Stimulated activated CD8-positive, alpha-beta memory T cell treated with anti-CD3 and anti-CD28 coated beads, Interleukin-4, amount 100 ng/mL, for 24 hours (primary cell): ENCODE measurements at places on chromosomes 2 and 18.

DNA sequence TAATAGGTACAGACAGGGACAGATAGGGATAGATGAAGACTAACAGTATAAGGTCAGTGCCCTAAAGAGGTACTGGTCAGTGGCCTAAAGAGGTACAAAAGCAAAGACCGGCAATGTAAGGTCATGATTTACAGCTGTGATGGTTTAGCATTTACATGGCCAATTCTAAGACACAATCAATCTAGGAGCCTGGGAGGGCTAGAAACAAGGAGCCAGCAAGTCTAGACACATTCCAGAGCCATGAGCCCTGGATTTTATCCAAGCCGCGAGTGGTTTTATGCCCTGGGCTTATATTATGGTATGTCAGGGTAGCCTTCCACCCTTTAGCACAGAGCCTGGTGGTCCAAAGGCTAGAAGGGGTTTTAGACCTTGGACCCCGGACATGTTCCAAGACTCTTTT, 124.2 kb downstream of the CBLN2 start:
- DNase-seq = no peak

- DNase-seq = no peak
Observed at GRCh38 chr2:110958346-110959119, 162.2 kb upstream of the BCL2L11 start.

DNA sequence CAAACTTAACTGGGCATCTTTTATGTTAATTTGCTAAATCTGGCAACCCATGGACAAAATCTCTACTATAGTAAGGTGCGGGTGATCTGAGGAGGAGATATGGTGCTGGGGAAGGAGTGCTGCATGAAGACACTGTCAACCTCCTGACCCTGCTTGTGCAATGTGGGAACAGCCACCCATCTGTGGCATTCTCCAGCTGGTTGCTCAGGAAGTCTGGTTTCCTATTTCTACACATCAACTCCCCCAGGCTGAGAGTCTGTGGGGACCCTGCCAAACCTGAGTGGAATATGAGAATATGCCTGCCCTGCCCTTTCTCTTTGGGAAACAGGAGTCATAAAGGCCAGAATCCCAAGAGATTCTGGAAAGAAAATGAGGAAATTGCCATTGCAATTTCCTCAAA, 60.1 kb upstream of the PAX3 start:
- DNase-seq = no peak

DNA sequence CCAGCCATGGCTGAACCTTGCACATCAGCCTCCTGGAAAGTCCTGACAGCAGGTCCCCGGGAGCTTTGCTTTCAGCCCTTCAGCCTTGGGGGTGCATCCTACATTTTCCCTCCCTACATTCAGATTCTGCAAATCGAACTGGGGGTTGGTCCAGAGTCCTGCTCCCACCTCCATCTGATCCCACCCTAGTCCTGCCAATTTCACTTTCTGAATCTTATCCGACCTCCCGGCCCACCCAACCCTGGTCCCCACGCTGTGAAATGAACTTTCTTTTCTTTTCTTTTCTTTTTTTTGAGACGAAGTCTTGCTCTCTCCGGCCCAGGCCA, 47.8 kb upstream of the ODC1 start:
- DNase-seq = no peak

GRCh38 chr2:23452372-23452771, 67.4 kb downstream of the KLHL29 start:
- DNase-seq = no peak

- DNase-seq = no peak
Observed at GRCh38 chr2:47676261-47676926, 106.6 kb upstream of the MSH6 start.

- no peak for DNase-seq
Observed at GRCh38 chr2:120622886-120623753, 112.5 kb upstream of the GLI2 start.

DNA sequence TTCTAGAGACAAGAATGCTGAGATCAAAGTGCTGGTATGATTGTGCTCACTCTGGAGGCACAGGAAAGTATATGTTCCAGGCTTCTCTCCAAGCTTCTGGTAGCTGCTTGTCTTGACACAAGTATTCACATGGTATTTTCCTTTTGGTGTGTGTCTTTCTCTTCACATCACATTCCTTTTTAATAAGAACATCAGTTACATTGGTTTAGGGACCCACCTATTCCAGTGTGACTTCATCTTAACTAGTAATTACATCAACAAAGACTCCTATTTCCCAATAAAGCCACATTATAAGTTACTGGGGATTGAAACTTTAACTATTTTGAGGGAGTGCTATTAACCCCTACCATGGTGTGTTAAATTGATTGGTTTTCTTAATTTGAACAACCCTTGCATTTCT, 119.1 kb downstream of the FSIP2 start:
- no peak for DNase-seq

DNA sequence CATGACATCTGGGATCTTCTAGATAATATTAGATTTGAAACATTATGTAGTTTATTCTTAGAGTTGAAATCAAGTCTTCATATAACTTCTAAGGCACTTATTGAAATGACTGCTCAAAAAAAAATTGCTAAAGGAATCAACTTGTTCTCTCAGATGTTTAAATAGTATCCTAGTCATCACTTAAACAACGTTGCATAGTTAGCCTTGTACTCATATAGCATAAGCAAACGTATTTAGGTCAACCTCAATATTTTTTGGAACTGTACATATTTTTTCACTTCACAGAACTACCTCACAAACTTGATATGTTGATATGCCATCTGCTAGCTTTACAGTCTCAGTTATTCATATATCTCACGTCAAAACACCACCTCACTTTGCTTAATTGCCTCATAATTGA, 47.1 kb upstream of the CREB1 start:
- no peak for DNase-seq

DNA sequence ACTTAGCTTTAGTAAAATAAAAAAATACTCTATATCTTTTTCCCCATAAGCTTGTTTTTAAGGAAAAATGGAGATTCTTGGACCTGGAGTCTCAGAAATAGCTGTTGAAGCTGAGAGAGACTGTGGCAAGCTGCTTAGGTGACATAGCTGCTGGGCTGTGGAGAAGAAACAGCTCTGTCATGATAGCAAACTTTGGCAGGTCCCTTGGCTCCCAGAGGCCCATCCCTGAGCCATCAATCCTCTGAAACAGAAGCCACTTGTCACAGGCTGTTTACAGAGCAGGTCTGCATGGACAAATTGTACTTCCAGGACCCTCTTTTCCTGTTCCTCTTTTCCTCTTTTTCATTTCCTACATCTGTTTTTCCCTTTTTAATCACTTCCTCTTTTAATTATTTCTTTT, 1370.1 kb upstream of the CRIM1 start:
- DNase-seq = no peak

DNA sequence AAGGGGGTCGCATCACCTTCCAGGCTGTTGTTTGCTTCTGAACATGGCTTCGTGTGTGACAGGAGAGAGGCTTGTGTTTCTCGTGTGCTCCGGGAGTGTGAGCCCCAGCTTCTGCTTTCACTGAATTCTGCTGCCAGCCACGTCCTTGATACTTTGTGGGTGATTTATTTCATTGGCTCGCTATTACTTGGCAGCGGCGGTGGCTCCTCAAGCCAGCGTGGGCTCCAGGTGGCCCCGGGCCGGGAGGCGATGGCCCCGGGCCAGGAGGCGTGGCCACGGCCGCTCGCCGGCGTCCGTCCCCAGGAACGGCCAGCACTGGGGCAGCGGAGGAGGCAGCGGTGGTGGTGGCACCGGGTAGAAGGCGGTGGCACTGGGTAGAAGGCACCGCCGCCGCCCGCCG, 63.1 kb downstream of the NAPG start:
- DNase-seq = no peak

GRCh38 chr2:16604236-16604635, 61.4 kb downstream of the CYRIA start:
- no peak for DNase-seq

DNA sequence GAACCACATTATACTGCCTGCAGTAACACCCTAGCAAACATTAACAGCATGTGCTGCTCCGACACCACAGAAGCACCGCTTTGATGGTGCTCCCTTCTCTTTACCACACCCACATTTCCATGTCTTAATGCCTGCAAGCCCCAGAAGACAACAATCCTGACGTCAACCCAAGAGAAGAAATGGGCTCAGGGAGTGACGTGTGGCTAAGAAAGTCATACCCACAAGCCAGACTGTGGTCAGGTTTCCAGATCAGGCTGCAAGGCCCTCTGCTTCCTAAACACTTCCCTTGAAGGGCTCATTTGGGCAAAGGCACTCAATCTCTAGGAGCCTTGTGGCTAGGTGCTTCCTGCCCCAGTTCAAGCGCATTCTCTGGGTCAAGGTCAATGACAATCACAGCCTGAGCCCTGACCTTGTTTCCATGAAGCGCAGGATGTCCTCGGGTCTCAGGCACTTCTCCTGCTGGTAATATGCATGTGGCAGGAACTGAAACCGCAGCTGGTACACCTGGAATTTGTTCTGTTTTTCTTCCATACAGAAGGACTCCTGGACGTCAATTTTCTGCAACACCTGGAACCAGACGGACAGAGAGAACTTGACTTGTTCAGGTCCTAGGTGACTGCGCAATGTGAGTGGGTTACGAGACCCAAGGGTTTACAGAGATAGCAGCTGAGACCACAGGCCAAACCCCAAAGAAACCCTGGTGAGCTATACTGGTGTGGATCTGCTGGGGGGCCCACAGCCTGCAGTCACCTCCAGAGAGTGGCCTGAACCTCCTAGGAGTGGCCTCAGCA, 67.2 kb downstream of the POLR1A start:
- DNase-seq = peak; percentile 49

DNA sequence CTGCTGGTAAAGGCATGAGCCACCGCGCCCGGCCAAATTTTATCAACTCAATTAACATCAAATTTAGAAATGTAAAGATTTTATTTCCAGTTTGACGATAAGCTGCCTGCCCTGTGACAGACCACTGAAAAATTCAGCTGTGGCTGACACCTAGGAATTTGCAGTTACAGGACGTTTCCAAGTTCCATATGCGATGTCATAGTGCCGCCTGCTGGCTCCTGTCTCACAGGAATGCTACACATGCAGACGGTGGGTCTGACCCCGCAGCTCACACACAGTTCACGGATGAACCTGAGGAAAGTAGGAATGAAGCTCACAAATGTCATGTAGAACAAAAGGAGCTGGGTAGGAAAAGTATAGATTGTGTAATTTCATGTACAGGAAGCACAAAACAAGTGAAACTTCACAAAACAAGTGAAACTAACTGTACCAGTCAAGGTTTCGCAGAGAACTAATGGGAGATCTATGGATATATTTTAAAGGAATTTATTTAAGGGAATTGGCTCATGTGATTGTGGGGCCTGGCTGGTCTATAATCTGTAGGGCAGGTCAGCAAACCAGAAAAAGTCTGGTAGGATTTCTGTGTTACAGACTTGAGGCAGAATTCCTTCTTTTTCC, 13.2 kb upstream of the SEH1L start:
- DNase-seq = peak; percentile 55

- DNase-seq = no peak
Observed at GRCh38 chr2:205934443-205934842, 151.5 kb downstream of the INO80D start.

DNA sequence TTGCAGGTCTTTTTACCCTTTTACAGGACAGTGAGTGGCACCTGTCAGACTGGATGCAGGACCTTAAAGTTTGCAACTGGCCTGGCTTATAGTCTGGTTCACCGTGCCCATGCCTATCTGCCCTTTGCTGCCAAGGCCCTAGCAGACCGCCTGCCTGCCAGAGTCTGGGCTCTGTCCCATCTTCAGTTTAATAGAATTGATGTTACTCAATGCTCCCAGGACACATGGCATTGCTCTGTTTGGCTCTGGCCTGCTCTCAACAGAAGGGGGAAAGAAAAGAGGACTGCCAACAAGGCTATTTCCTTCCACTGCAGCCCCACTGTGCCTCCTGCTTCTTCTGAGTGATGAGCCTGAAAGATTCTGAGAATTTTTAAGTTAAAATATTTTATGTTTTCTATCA, 25.6 kb upstream of the TMEM178A start:
- DNase-seq = no peak

DNA sequence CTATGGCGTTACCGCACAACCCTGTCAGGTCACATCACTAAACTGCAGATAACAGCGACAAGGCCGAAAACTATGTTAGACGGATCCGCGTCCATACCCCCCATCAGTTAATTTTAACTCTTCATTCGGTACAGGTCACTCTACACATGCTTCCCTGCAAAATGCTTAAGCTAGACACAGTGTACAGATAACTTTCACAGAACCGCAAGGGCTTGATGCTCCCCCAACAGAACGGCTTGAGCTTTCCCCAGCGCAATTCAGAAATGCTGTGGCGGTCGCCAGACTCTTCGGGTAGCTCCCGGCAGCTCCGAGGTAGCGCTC, 283 bp upstream of the RBBP8 start:
- no peak for DNase-seq

DNA sequence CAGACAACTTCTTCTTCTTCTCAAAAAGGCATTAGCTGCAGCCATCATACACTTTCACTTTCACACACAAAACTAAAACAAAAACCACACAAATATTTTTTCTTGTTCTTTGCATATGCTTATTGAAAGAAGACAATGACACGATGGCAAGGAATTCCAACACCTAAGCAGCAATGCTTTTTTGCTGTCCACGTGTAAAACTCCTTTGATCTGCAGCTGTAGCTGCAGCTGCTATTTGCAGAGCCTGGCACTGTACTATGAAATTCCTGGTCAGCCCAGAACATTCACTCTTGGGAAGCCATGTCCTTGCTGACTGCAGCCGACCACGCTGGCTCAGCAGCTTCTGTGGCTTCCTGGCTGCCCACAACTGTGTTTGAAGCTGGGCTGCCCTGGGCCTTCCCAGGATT, 316.2 kb downstream of the CDH2 start:
- no peak for DNase-seq

- DNase-seq = no peak
Observed at GRCh38 chr2:208265371-208265800, 669 bp upstream of the PIKFYVE start.

DNA sequence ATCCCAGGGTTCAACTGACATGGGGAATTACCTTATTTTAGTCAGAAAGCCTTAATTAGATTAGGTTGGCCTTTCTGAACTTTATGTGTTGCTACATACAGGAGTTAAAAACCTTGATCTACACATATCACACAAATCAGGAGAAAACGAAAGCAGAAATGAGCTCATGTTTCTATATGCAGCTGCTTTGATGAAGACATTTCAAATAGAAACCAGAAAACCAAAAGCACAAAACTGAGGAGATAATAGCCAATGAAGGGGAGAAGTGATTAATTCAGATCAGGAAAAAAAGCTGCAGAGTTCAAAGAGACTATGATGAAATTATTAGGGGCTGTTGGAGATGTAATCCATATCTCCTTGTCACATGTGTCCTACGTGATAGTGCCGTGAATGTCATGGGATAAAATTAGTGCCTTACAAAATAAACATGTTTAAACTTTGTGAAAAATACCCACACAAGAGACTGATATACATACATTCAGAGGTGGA, 255.0 kb downstream of the CAMKMT start:
- no peak for DNase-seq

DNA sequence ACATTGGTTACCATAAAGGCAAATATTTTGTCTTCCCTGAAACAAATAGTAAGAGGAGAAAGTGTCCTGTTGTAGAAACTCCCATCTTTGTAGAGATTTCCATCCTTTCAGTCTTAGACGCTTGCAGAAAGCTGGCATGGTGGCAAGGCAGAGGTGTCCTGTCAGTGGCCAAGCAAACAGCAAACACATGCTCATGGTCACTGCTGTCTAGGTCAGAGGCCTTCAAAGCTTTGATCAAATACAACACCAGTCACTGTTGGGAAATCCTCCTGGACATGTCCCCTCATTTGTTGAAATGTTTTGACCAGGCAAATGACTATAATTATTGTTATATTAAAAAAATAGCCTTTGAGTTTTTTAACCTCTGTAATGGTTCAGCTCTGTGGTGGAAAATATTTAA, 55.1 kb downstream of the LTBP1 start:
- DNase-seq = no peak
